ENCODE measurements at places on chromosomes 4 and X.

GRCh38 chr4:35252866-35253265 is 991.4 kb downstream of the ARAP2 start:
- DNase-seq = no peak

GRCh38 chr4:101678180-101678579 is 112.3 kb upstream of the BANK1 start:
- DNase-seq = no peak

DNA sequence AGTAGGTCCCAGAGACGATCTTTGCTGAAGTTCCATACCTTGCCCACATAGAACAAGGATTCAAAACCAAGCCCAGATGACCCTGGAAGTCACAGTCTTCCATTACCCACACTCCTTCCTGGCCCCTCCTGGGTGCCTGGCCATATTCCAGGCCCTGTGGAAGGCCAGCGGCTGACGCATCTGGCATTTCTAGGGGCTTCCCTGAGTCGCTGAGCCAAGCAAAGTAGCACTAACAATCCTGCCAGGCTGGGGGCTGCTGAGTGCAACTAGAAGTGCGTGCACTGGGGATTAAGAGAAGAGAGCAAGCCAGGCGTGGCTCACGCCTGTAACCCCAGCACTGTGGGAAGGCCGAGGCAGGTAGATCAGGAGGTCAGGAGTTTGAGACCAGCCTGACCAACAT is 175.2 kb upstream of the CPEB2 start:
- DNase-seq = no peak

DNA sequence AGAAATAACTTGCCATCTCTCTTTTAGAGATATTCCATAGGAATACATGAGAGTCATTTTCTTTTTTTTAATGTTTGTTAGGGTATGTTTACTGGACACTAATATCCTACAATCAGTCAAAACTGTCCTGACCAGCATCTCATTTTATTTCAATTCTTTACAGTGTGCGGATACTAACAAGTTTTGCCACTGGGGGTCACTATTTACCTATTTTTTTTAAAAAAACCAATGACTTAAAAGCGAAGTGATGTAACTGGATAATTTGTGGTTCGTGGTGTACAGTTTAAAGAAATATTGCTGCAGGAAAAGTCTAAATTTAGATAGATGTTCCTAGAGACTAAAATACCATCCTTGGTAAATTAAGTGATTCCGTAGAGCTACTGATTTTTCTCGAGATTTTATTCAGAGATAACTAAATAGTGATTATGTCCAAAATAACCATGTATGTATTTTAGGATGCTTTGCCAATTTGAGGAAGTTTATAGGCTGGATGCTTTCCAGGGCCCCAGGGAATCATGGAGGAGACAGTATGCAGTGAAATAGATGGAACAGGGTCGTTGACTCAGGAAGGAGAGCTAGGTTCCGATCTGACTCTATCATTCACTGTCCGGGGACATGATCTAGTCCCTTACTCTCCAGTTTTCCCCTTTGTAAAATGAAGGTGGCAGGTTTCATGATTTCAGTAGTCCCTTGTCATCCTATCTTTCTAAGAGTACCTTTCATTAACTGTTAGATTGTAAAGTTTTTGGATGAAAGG is 34.0 kb upstream of the GNPDA2 start:
- DNase-seq = no peak

GRCh38 chrX:48086082-48086481 is 14.6 kb upstream of the ZNF630 start:
- DNase-seq = no peak

DNA sequence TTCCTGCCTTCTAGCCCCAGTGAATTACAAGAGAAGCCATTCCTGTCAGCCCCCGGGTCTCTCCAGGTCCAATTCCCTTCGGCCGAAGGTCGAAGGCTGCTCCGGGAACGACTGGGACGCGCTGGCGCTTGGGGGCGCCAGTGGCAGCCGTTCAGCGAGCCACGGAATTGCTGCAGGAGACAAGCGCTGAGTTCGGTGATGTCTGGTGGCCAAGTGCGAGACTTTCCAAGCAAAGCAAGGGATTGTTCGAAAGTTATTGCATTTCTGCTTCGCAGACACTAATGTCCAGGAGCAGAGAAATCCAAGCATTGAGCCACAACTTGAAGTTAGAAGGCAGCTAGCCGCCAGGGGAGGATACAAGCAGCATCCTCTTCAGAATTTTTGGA is 1.1 kb upstream of the DKK2 start:
- DNase-seq = no peak

DNA sequence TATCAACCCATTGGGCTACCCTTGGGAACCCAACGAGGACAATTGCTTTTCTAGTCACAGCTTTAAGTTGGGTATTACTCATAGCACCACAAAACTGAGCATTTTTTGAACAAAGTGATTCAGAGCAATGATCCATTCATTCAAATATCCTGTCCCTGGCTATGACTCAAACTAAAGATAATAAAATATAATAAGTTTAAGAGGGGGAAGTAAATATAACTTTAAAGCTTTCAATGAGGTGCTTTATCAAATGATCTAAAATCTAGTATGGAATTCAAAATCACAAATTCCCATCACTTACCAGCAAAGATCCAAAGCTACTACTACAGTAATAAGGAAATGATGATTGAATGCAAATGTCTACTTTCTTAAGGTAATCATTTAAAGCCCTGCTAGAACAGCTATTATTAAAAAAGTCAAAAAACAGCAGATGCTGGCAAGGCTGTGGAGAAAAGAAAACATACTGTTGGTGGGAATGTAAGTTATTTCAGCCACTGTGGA is 39.8 kb upstream of the S100G start:
- no peak for DNase-seq

Data from activated CD8-positive, alpha-beta memory T cell treated with anti-CD3 and anti-CD28 coated beads for 1 hour (primary cell).